ENCODE measurements at places on chromosomes 13 and 19. TPM values are rescaled to one million over a fixed set of nuclear protein-coding genes. Genes with fewer than 3 reads are reported as not detected.

IGSF23 gene
- not detected for total RNA-seq

EML2 gene
- 4.6 TPM for total RNA-seq

DNA sequence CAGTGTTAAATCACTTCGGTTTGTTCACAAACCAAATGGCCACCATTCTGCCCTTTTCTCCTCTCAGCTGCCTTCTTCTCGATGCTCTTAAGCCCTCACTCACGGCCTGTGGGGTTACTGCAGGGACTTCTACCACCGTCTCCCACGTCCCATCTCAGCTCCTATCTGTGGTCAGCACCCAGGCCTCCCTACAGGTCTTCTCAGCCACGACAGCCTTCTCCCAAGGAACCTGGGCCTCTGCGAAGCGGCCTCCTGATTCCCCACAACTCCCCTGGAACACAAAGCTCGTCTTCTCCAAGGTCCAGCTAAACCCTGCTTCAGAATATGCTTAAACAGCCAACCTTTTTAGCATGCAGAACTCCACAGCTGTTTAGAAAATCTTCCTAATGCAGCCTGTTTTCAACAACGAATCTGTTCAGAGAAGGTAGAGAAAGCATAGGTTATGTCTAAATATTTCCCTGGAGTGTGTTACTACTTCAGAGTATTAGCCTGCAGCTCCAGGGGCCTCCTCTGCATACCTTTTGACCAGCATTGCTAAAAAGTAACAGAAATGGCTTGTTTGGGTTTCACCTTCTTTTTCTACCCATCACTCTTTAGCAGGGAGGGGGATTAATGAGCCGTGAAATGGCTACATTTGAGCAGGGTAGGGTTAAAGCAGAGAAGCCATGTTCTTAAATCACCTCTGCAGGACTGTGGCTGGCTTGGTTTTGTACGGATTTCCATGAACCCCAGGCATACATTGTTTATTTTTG lies 104.0 kb downstream of the COL4A2 start:
- DNase-seq, result peak; percentile 47

DNA sequence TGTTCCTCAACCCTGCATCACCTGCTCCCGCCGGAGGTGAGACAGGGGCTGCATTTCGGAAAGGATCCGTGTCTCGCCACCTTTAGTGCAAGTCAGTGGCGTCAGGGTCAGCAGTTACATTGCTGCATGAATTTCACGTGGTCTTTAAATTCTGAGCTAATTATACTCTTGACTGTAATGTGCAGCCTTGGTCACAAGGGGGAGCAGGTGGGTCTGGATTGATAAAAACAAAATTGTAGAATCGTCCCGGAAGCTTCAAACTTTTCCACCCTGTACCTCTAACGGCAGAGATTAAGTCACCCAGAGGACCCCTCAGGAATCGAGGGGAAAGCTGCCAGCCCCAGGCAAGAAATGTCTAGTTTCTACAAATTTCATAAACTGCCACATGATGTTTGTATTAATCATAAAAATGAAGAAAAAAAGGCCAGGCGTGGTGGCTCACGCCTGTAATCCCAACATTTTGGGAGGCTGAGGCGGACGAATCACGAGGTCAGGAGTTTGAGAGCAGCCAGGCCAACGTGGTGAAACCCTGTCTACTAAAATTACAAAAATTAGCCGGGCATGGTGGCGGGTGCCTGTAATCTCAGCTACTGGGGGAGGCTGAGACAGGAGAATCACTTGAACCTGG lies 20.2 kb downstream of the BBC3 start:
- DNase-seq, result peak; percentile 85

DNA sequence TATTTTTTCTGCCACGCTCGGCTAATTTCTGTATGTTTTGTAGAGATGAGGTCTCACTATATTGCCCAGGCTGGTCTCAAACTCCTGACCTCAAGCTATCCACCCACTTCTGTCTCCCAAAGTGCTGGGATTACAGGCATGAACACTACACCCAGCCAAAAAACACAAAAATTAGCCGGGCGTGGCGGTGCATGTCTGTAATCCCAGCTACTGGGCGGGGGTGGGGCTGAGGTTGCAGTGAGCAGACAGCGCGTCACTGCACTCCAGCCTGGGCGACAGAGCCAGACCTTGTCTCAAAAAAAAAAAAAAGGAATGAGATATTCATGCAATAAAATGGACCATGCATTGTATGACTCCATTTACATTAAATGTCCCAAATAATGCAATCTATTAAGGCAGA lies 32.2 kb downstream of the VASP start:
- DNase-seq, result no peak

DNA sequence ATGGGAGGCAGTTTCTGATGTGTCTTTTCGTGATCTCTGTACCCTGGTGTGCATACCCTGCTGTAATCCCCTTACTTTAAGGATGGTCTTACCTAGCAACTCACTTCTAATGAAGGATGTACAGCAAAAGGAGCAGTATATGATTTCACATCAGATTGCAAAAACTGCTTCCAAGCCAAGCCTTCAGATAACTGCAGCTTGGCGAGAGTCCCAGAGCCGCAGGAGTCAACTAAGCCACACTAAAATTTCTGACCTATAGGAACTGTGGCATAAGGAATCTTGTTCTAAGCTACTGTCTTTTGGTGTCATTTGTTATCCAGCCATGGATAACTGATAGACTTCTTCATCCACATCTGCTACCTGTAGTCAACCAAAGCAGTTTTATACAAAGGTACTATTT lies 496.7 kb downstream of the GPC6 start:
- DNase-seq, result peak; percentile 51

DNA sequence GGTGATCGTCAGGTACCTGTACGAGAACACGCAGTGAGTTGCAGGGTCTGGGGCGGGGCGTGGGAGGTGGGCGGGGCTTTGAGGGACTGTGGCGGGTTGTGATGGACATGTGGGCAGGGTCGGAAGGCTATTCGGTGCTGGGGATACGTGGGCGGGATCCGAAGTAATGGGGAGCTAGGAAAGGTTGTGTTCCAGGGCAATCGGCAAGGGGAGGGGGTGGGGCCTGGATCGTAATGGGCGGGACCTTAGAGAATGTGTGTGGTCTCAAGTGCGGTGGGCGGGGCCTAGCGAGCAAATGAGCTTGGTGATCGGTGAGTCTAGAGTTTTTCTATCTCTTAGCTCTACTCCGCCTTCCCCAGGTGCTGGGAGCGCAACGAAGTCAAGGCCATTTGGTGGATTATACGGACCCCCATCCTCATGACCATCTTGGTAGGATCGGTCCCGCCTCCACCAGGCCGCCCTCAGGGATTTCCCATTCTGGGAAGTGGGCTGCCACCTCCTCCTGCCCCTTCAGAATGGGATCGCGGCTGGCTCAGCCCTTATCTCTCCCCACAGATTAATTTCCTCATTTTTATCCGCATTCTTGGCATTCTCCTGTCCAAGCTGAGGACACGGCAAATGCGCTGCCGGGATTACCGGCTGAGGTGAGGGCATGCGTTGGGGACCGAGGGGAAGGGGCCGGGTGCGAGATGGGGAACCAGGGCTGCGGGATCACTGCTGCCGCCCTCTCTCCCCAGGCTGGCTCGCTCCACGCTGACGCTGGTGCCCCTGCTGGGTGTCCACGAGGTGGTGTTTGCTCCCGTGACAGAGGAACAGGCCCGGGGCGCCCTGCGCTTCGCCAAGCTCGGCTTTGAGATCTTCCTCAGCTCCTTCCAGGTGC lies 9.6 kb downstream of the GIPR start:
- DNase-seq, result peak; percentile 66
